ENCODE measurements at places on chromosomes 7 and 10. TPM values are rescaled to one million over a fixed set of nuclear protein-coding genes. Genes with fewer than 3 reads are reported as not detected.
A peak's percentile ranks its signal among the peaks of the same experiment; 100 is the strongest.

DNA sequence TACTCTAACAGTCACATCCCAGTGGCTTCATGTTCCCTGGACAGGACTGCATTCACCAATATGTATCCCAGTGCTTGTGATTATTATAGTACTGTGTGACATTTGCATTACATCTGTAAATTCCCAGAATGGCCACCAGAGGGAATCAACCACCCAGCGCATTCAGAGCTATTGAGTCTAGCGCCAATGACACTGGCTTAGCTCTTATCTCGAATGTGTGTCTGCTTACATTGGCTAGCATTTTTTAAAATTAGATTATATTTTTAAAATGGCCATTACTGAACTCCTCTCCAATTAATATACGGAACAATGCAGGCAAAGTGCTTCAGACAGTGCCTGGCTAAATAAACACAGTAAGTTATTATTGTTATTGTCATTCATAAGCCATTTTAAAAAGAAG lies 36.3 kb downstream of the TRIL start:
- ATAC-seq = peak; percentile 72

GRCh38 chr7:74138334-74138867 lies 35.8 kb upstream of the EIF4H start:
- peak; percentile 50 for ATAC-seq

Gene LBX1
- total RNA-seq = not detected

DNA sequence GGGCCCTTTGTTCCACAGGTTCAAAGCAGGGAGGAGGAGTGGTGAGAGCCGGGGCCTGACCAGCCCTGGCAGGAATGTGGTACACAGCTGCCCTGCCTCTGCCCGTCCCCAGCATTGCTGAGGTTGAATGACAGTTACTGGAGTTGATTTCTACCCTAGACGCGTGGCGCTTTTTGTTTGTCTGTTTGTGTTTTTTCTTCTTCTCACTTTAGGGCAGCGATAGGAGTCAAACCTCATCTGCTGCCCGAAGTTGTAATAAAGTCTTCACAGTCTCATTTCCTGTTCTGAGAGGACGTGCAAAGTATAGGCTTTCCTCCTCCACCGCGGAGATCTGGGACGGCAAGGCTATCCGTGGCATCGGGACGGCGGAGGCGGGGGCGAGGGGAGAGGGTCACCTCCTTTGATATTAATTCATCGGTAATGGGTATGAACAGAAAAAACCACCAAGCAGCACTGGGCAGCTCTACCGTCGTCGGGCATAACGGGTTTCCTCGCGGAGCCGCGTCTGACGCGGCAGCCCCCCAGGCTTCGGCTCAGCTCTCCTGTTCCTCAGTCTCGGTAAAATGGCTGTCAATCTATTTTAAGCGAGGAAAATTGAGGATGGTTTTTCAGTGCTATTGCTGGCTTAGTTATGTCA lies 160.8 kb downstream of the LRMDA start:
- ATAC-seq = no peak

DNA sequence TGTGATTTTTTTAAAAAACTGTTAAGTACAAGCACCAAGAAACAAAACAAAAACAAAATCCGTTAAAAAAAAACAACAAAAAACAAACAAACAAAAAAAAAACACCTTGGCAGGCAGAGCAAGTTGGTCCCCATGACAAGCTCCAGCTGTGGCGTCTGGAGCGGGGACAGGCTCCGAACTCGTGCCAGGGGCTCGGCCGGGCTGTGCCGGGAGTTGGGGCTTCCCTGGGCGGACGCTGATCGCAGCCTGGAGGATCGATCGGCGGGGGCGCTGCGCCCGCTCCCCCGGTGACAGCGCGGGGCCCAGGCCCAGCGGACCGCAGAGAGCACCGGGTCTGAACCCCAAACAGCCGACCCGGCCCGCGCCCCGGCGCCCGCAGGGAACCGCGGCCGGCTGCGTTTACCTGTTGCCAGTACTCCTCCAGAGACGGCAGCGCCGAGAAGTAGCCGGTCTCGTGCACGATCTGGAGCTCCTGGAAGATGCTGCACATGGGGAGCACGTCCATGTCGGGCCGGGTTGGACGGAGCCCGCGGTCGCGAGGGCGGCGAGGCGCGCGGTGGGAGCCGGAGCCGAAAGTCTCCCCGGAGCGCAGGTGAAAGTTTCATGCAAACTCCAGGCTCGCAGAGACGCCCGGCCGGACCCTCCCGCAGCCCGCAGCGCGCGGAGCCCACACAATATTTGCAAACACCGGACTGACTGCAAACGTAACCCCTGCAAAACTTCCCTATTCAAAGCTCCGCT lies at the start of gene KLF6:
TSS of gene KLF6 (minus strand) at position 700 of the 741 bp plus-strand sequence. CDS start at position 505, 195 bp downstream.
- ATAC-seq = no peak

DNA sequence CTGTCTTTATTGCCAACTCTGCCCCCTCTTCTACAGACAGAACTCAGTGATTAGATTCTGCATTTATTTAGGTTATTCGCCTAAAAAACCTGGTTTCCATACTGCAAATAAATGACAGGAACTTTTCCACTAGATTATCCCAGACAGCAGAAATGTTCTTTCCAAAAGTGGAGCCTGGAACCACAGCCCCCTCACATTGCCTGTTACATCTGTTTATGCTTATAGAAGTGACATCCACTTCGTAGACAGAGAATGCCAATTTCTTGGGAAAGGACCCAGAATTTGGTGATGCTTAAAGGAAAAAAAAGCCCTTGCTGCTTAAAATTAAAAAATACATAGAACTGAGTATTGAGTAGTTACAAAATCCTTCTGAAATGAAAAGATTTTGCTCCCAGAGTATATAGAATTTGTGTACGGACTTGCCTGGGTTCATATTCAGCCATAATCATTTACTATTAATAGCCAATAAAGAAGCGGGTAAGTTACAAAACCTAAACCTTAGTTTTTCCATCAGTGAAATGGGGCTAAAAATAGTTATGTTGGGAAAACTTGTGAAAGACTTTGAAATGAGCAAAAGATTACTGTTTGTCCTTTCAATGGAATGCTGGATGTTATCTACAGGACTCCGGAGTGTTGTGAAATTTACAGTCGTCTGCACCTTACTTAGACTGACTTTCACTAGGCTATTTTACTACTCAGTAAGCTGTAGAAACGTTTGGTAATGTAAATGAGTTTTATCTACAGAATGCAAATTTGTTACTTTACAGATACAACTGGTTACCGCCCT lies 1.1 kb upstream of the PPP1R9A start:
- ATAC-seq = no peak

DNA sequence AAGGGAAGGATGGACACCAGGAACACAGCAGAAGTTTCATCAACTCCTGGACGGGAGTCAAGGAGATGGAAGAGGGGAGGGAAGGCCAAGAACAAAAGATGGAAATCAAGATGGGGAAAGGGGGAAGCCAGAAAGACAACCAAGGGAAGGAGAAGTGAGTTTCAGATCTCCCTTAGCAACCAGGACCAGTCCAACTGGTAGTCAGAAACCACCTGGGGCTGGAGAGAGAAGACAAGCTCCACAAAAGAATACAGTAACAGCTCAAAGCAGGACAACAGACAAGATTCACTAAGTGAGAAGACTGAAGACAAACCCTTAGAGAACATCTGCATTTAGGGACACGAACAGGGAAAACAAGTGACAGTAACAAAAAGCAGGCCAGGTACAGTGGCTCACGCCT lies 30.6 kb downstream of the CDCA7L start:
- ATAC-seq = no peak

DNA sequence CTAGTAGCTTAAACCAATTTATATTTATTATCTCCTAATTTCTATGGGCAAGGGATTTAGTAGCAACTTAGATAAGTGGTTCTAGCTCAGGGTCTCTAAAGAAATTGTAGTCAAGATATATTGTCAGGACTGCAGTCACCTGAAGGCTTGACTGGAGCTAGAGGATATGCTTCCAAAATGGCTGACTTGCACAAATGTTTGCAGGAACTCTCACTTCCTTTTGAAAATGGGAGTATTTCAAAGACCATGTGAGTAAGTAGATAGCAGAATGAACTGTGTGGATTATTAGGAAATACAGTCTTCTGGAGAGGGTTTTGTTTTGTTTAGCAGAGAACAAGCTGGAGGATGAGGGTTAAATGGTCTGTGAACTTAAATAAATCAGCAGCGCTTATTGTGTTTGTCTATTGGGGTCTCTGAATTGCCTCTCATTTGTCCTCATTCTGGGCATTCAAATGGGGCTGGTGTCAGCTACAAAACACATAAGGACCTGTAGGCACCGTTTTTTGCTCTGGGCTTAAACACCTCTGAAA lies 524.6 kb downstream of the LRMDA start:
- no peak for ATAC-seq

Gene SPRN
- not detected for total RNA-seq

- ATAC-seq = no peak
These were observed 55.8 kb downstream of the LHPP start for GRCh38 chr10:124517461-124517860.

GRCh38 chr7:11458736-11459483 lies 373.1 kb downstream of the THSD7A start:
- ATAC-seq = peak; percentile 72

DNA sequence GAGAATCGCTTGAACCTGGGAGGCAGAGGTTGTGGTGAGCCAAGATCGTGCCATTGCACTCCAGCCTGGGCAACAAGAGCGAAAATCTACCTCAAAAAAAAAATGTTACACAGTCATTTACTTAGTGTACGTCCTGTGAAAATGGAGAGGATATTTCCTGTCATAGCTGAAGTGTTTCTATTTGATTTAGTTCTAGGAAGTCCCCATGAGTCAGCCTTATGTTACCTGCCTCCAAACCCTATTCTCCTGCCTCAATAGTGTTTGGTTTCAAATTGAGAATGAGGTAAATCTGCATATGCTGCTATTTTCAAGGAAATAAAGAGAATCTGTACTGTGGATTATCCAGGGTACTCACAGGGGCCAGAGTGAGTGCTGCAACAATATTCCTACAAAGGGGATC lies 1284.5 kb upstream of the AUTS2 start:
- no peak for ATAC-seq

Gene POMZP3
- total RNA-seq = 6.9 TPM

DNA sequence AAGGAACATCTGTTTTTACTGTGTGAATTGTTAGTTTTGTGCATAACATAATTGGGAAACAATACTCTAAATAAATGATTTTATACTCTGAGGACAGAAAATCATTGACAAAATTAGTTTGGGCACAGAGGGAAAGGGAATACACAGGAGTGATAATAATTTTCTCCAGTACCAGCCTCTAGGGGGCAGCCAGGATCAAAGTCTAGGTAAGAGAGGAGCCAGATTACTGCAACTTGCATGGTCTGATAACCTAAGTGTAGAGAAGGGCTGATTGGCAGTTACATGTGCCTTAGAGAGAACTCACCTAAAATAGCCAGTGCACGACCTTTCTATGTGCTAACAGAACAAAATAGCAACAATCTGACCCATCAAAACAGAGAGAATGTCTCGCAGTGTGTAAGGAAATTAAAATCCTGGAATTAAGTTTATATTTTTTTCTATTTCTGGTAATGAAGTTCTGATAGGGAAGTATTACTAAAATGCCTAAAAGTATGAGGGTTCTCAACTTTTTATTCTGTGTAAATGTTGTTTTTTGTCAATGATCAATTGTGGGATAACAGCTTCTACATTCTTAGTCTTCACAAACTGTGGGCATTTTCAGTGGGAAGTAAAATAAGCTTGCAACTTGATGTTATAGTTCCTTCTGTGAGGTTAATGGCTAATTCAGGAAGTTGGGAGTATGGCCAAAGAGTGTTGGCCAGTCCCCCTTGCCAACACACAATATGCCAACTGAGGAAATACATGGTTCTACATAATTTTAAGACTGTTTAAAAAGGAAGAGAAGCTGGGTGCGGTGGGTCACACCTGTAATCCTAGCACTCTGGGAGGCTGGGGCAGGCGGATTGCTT lies 66.4 kb downstream of the EXOC6 start:
- peak; percentile 74 for ATAC-seq

- ATAC-seq = no peak
These were observed 22.3 kb downstream of the ZNF783 start for GRCh38 chr7:149284343-149284742.

- ATAC-seq = no peak
These were observed 23.3 kb upstream of the AGBL3 start for GRCh38 chr7:134963036-134963435.

DNA sequence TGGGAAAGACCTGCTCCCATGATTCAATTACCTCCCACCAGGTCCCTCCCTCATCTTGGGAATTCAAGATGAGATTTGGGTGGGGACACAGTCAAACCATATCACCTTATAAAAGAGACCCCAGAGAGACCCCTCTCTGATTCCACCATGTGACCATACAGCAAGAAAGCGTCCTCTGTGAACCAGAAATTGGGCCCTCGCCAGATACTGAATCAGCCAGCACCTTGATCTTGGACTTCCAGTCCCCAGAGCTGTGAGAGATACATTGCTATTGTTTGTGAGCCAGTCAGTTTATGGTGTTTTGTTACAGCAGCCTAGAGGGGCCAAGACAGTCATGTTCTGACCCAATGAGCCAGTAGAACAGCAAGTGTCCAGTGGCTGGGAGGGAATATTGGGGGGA lies 232.6 kb downstream of the PAXIP1 start:
- ATAC-seq = no peak

DNA sequence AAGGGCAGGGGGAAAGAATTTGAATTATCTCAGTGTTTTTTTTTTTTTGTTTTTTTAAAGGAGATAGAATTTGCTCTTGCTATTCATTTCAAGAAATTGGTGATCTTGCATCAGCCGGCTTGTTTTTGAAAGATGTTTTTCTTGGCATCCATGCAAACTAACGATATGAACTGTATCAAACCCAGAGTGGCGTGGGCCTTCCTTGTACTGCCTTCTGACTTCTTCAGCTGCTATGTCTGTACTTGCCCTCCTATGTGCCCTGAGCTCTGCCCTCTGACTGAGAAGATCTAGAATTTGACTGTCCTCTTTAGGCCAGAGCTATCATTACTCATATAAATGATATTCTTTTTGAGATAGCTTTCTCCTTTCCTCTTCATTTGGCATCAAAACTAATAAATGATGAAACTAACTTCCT lies 183.1 kb downstream of the EXOC4 start:
- no peak for ATAC-seq

Gene PKD1L1
- 0.61 TPM for total RNA-seq

- no peak for ATAC-seq
These were observed 166.9 kb downstream of the GLI3 start for GRCh38 chr7:42070068-42070467.

DNA sequence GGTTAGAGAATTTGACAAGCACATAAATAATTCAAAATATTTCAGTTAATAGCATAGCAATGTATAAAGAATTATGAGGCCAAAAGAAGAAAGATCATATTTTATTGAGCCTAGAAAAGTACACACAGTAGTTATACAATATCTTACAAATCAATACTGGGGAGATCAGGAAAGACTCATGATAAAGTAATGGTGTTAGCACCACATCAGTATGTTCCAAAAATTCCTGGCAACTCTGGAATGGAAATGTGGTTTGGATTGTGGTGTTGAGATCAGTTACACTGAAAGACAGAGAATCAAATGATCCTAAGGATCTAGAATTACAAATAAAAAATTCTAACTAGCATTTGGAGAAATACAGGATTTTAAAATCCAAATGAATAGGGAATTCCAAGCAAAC lies 420.5 kb upstream of the CNTNAP2 start:
- no peak for ATAC-seq

GRCh38 chr10:97656777-97657176 lies 16.3 kb downstream of the PI4K2A start:
- no peak for ATAC-seq

DNA sequence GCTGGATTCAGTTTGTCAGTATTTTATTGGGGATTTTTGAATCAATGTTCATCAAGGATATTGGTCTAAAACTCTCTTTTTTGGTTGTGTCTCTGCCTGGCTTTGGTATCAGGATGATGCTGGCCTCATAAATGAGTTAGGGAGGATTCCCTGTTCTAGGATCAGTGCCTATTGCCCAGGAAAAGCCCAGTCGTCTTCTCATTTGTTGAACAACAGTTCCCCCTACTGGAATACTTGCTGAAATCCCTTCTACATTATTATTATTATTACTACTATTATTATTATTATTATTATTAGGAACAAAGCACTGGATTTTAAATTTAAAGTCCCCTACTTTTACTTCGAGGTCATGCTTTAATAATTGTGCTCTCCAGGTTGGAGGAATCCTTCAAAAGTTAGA lies 528.9 kb downstream of the MAGI2 start:
- no peak for ATAC-seq
